ENCODE measurements at places on chromosomes 6 and 20.

DNA sequence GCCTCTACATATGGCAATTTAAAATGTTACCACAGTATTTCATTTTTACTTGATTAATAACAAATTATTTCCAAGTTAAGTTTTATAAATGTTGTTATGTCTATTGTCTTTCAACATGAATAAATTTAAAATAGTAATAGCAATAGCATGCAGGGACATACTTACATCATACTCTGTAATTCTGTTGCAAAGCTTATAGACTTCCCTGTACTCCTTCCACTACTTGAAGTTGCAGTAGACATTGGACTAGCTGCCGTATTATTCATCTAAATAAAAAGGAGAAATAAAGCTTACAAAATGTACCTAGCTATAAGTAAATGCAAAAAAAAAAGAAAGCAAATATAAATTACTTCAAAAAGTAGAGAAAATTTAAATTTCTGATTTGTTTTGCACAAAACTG, 12.7 kb downstream of the SUPT3H start:
- DNase-seq, result no peak

DNA sequence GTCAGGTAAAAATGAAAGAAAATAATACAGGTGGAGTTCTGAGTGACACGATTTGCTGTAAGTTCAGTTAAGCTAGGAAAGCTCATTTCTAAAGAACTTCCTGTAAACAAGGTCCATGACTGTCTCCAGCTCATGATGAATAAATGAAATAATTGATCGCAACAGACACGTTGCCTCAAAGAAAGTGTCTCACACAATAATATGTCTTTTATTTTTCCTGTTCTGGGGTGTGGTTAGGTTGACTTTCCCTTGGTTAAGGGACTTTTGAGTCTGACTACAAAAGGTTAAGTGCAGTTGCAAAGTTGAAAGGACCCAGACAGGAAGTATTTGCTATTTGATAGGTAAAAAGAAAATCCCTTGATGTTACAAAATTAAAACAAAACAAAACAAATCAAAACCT, 304.2 kb upstream of the PRDM1 start:
- DNase-seq, result no peak

DNA sequence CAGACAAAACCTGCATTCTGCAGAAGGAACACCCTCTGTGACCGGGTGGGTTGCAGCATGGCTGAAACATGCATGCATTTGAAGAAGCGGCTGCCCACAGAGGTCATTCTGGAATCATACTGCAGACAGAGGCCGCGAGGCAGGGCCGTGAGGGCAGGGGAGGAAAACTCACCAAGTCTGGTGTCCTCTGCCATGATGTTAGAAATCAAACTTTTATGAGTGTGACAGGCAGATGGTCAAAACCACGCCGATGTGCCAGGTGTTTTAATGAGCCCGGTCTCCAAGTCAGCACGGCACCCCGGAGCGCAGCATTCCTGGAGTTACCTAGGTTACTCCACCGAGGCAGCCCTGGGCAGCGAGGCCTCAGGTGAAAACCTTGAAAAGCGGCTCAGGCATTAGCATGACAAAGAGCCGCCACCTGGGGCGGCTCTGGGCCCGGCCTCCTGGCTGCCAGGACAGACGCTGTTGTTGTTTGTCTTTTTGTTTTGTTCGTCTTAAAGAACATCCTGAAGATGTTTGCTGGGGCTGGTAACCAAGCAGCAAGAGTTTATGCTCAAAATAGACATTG, 255.6 kb downstream of the ERMARD start:
- no peak for DNase-seq

- no peak for DNase-seq
Measured at GRCh38 chr20:4929686-4930397, 71.5 kb downstream of the SLC23A2 start.

DNA sequence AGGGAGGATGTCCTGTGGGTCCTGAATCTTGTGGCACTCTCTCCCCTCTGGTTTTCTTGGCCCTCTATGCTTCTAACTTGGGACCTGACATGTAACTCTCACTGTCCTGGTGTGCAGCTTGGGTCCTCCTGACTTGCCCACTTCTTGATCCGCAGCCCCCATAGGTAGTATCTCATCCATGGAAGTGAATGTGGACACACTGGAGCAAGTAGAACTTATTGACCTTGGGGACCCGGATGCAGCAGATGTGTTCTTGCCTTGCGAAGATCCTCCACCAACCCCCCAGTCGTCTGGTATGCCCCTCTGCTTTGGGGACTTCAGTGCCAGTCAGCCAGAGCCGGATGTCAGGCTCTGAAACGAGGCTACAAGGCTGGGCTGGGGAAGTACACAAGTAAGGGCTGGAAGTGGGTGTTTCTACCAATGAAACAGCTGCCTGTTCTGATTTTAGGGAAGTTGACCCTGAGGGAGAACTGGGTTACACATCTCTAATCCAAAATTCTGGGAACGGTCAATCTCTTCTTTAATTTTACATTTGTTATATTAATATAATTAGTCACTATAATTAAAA, 641 bp downstream of the DBNDD2 start:
- no peak for DNase-seq

DNA sequence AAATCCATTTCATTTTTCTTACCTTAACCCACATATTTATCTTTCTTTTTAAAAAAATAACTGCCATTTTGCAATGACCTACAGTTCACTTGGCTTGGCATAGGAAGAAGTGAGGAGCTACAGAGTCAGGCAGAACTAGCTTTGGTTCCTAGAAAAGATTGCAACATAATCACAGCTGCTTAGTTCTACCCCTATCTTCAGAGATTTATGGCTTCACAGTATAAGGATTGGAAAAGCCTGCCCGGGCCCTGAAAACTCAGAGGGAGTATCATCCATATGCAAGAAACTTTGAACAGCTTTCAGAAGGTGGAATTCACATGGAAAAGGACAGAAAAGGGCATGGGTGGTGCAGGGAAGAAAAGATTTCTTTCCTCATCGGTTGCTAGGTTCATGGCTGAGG, 774.3 kb upstream of the CHD6 start:
- DNase-seq, result no peak

GRCh38 chr6:150189122-150189521, 46.3 kb downstream of the PPP1R14C start:
- no peak for DNase-seq

- no peak for DNase-seq
Measured at GRCh38 chr20:59835448-59836395, 97.7 kb downstream of the SYCP2 start.

DNA sequence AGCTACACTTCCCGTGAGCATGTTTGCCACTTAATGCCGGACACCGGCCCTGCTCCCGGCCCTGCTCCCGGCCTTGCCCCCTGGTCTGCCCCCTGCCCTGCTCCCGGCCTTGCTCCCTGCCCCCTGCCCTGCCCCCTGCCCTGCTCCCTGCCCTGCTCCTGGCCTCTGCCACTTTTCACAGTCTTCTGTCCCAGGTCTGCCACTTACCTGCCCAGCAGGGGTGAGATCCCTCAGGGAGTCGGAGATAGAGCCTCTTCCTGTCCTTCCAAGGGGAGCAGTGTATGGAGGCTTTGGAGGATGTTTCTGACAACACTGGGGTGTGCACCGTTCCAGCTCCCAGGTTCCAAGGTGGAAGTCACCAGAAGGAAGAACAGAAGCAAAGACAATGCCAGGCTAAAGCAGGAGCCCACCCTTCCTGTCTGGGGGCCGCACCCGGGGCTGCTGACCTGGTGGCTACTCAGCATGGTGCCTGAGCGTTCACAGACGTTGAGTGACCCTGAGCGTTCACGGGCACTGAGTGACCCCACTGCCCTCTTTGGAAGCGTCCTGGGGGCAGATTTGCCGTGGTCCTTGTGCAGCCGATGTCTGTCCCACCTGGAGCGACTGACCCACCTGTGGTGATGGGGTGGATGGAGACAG, 199.8 kb downstream of the DLL1 start:
- no peak for DNase-seq
